ENCODE measurements at places on chromosomes 6 and 20. TPM values are rescaled to one million over a fixed set of nuclear protein-coding genes. Genes with fewer than 3 reads are reported as not detected.

DNA sequence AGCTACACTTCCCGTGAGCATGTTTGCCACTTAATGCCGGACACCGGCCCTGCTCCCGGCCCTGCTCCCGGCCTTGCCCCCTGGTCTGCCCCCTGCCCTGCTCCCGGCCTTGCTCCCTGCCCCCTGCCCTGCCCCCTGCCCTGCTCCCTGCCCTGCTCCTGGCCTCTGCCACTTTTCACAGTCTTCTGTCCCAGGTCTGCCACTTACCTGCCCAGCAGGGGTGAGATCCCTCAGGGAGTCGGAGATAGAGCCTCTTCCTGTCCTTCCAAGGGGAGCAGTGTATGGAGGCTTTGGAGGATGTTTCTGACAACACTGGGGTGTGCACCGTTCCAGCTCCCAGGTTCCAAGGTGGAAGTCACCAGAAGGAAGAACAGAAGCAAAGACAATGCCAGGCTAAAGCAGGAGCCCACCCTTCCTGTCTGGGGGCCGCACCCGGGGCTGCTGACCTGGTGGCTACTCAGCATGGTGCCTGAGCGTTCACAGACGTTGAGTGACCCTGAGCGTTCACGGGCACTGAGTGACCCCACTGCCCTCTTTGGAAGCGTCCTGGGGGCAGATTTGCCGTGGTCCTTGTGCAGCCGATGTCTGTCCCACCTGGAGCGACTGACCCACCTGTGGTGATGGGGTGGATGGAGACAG lies 199.8 kb downstream of the DLL1 start:
- H3K27ac ChIP-seq = no peak overlapping the region
- H3K36me3 ChIP-seq = no peaks in the 10 kb centered on the region
- no peaks in the 10 kb centered on the region for H3K27me3 ChIP-seq
- peaks cover 3% of the 10 kb centered on the region for H3K4me1 ChIP-seq
- no peak for DNase-seq

DNA sequence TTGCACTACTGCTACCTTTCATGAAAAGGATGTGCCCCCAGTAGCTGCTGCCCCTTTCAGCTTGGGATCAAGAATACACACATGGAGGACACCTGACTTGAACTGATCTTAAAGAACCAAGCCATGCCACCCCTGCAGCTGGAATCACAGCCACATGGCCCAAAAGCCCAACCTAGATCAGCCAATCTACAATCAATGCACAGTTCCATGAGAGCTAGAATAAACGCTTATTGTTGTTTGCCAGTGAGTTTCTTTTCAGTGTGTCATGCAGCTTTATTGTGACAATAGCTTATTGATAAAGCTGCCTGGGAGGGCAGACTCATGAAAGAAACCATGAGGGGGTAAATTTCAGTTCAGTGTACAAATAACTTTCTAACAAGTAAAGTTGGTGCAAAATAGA lies 397.7 kb downstream of the PTPRT start:
- H3K27me3 ChIP-seq = no peaks in the 10 kb centered on the region
- H3K36me3 ChIP-seq = no peaks in the 10 kb centered on the region
- no peak for DNase-seq
- no peak overlapping the region for H3K27ac ChIP-seq
- no peak overlapping the region for H3K4me3 ChIP-seq
- H3K4me1 ChIP-seq = no peaks in the 10 kb centered on the region

DNA sequence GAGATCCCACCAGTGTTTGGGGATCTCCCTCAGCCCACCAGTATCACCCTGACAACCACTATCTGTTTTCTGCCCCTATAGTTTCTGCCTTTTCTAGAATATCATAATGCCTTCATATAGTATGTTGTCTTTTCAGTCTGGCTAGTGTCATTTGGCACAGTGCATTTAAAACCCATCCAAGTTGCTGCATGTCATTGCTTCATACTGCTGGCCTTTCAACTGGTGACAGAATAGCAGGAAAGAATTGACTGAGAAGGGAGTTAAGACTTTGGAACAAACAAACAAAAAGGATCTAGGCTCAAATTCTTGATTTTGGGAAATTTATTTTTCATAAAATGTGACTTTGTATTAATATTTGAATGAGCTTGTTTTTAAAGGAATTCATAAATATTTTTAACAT lies 4.5 kb downstream of the LMBRD1 start:
- no peaks in the 10 kb centered on the region for H3K27me3 ChIP-seq
- H3K27ac ChIP-seq = no peak overlapping the region
- peaks cover 4% of the 10 kb centered on the region for H3K4me1 ChIP-seq
- no peak overlapping the region for H3K4me3 ChIP-seq

DNA sequence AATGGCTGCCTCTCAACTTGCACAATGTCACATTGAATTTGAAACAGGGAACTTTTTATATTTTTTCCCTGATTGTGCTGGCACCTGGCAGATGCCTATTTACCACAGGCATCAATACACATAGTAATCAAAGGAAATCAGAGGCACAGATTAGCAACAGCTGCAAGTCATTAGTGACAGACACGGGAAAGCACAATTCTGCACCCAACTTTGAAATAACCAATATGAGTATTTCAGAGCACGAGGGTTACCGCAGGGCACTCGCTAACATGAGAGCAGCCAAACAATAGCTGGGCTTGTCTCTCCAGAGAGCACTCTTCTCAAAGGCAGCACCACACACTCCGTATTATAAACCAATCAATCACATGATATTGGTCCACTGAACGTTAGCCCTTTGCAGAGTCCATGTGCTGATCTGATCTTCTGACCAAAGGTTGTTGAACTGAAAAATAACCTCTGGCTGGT lies 149.5 kb downstream of the RNF144B start:
- H3K4me1 ChIP-seq = no peaks in the 10 kb centered on the region
- no peak overlapping the region for H3K27ac ChIP-seq
- no peaks in the 10 kb centered on the region for H3K27me3 ChIP-seq
- no peak for DNase-seq

DNA sequence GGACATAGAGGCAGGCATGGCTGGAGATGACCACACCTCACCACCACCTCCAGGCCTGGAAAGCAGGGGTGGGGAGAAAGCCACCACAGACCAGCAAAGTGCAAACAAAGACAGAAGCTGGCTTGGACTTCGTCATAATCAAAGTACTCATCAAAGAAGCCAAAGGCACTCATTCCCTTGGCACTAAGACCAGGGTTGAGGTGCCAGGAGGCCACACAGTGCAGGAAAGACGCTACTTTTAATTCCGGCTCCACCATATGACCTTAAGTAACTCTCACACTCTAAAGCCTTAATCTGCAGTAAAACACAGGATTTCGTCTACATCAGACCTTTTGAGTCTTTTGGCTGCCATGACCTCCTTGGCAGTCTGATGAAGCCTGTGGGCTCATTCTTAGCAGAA lies 123.1 kb downstream of the HIVEP2 start:
- peaks cover 3% of the 10 kb centered on the region for H3K36me3 ChIP-seq
- no peaks in the 10 kb centered on the region for H3K27me3 ChIP-seq
- no peak overlapping the region for H3K27ac ChIP-seq
- no peak overlapping the region for H3K4me3 ChIP-seq
- peaks cover 38% of the 10 kb centered on the region for H3K4me1 ChIP-seq
- no peak for DNase-seq

DNA sequence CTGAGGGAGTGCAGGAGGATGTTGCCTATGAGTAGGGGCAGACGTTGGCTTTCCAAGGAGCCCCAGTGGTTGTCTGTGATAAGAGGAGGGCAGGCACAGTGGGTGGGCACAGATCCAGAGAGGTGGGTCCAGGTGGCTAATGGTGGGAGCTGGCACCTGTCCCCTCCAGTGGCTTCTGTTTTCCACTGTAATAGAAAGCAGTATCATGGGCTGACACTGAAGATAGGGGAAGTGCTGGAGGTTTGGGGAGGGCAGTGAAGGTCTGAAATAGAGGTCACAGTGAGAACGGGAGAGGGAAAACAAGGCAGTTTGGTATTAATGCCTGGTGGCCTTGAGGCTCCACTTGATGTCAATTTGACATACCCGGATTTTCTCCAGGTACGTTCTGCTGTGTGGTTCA lies 10.5 kb upstream of the TXNDC5 start:
- H3K4me3 ChIP-seq = no peak overlapping the region
- no peaks in the 10 kb centered on the region for H3K36me3 ChIP-seq
- H3K4me1 ChIP-seq = no peaks in the 10 kb centered on the region
- H3K27ac ChIP-seq = no peak overlapping the region
- H3K27me3 ChIP-seq = no peaks in the 10 kb centered on the region

- H3K36me3 ChIP-seq = no peaks in the 10 kb centered on the region
- no peaks in the 10 kb centered on the region for H3K27me3 ChIP-seq
- DNase-seq = no peak
- no peak overlapping the region for H3K4me3 ChIP-seq
These were observed 125.2 kb downstream of the PACRG start for GRCh38 chr6:162852840-162853577.

The RNGTT gene
- 23.2 TPM for total RNA-seq

The NANP gene
- total RNA-seq = 3.7 TPM

The AKIRIN2 gene
- total RNA-seq = 24.6 TPM

The RAET1L gene
- 0.28 TPM for total RNA-seq

The GRM1 gene
- total RNA-seq = under 0.01 TPM

The OARD1 gene
- 44.8 TPM for total RNA-seq

Measured in thymus (tissue), 14 donors.